Renal cortex interstitium (tissue), 15 donors: ENCODE measurements at places on chromosomes 2 and 18. TPM values are rescaled to one million over a fixed set of nuclear protein-coding genes. Genes with fewer than 3 reads are reported as not detected.

Gene BOLL
- 0.06 TPM for polyA plus RNA-seq

Gene DSC1
- polyA plus RNA-seq = 1.7 TPM

Gene NGEF
- polyA plus RNA-seq = 2.1 TPM

Gene SFT2D3
- not detected for polyA plus RNA-seq

Gene IL1B
- polyA plus RNA-seq = 2.9 TPM

Gene NT5DC4
- 0.37 TPM for polyA plus RNA-seq

Gene FEV
- 0.14 TPM for polyA plus RNA-seq

Gene CHCHD5
- polyA plus RNA-seq = 31.0 TPM

- no peak for DNase-seq
These were observed 165.8 kb downstream of the ANTXR1 start for GRCh38 chr2:69178756-69179155.

- no peak for DNase-seq
These were observed 623.5 kb upstream of the DDX18 start for GRCh38 chr2:117190856-117191559.

DNA sequence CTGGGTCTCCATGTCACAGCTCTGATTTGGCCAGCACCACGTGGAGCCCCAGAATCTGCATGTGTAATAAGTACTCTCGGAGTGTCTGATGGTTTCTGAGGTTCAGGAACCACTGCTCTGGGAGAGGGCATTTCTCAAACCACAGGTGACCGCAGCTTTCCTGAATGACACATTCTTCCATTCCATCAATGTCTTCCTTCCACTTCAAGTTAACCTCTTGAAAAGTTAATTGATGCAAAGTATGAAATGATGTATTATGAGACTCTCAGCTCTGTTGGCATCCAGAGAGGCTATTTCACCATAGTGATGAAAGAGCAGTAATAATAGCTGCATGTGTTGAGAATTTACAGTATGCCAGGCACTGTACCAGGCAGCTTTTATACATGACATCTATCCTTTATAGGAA, 61.3 kb upstream of the CRIM1 start:
- no peak for DNase-seq

DNA sequence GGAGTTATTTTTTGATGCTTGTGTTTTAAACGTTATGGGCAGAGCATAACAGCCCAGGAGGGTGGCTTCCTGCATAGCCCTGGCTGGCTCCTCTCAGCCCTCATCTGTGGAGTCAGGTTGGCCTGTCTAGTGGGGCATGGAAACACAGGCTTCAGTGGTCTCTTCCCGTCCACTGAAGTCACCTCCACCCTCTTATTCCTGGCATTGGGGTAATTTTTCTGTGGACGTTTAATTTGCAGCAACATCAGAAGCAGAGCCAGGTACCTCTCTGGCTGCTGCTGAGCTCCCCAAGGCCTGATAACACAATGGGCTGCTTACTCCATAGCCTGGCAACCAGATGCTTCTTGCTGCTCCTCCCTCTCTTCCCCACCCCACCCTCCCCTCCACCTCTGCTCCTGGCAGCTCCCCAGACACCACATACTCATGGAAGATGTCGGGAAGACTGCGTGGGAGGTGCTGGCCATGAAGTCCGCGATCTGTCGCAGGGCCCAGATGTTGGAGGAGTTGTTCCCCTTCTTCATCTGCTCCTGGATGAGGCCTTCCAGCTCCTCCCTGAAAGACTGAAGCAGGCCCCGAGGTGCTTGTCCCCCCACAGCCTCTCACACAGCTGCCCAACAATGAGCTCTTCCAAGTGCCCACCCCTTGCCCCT, 64.0 kb downstream of the ADD2 start:
- no peak for DNase-seq

GRCh38 chr2:11416186-11416585, 49.8 kb downstream of the E2F6 start:
- DNase-seq = no peak

- DNase-seq = no peak
These were observed 54.2 kb downstream of the ACTR2 start for GRCh38 chr2:65281627-65282351.

DNA sequence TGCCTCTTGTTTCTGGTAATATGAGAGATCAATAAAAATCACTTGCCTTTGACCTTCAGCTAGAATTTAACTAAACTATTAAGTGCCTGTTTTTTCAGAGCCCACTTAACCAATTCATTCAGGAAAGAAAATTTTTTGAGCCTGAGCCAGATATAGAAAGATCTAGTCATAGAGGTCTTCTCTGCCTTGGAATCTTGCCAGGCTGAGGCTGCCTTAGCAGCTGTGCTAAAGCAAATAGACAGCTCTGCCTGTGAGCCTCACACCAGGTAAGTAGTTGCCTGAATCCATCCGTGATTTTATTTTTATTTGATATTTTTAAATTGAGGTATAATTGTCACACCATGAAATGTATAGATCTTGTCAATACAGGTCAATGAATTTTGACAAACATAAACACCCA, 27.4 kb downstream of the EVX2 start:
- no peak for DNase-seq

- DNase-seq = no peak
These were observed 6.9 kb downstream of the SLC4A3 start for GRCh38 chr2:219634171-219634940.
